ENCODE measurements at places on chromosomes 13 and 19.
A peak's percentile ranks its signal among the peaks of the same experiment; 100 is the strongest.

DNA sequence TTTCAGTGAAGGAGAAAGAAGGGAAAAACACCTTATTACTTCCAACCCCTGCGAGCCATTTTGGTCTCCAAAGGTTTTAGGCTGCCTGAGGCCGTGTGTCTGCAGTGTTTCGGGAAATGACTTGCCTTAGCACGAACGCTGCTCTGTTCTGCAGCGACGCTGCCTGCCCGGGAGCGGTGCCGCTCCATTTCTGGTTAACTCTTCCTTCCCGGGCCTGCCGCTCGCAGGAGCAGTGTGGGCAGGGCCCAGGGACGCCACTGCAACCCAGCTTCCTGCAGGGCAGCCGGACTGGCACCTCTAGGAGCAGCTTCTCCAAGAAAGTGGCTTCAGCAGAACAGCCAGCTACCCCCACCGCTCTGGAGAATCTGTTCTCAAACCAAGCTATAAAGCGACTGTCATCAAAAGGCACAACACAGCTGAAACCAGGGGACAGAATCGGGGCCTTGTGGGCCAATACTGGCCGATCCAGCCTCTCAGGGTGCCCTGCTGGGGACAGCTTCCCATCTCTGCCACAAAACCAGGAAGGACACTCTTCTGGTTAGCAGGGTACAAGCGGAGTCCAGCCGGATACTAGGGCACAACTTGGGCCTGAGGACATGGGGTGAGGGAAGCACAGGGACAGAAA lies 72.2 kb downstream of the KCTD15 start:
- no peak for DNase-seq

GRCh38 chr13:33323801-33324510 lies 38.4 kb upstream of the STARD13 start:
- DNase-seq, result no peak

GRCh38 chr13:99657848-99658260 lies 156.6 kb downstream of the TM9SF2 start:
- DNase-seq, result peak; percentile 12

- DNase-seq, result no peak
Observed at GRCh38 chr19:4144666-4145249, 8.7 kb upstream of the CREB3L3 start.

- no peak for DNase-seq
Observed at GRCh38 chr13:90414691-90415596, 932.5 kb upstream of the MIR17HG start.

GRCh38 chr19:27971869-27972268 lies 1241.1 kb downstream of the UQCRFS1 start:
- DNase-seq, result no peak

GRCh38 chr19:11944656-11945055 lies 19.7 kb downstream of the ZNF700 start:
- DNase-seq, result no peak

DNA sequence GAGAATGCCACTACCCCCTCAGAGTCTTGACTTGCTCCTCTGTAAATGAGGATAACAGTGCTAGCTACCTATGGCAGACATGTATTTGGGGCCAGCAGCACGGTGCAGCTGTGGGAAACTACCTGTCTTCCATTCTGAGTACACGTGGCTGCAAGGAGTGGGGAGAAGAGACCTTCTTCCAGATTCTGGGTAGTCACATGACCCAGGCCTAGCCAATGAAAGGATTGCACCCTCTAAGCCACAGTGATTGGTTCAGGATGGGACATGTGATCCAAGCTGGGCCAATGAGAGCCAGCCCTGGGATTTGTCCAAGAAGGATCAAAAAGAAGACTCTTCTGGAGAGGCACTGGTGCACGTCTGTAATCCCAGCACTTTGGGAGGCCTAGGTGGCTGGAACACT lies 5.5 kb downstream of the ZNRF4 start:
- DNase-seq, result no peak

GRCh38 chr13:70390968-70391367 lies 282.7 kb upstream of the KLHL1 start:
- DNase-seq, result no peak

GRCh38 chr19:49973987-49974386 lies 13.0 kb upstream of the SIGLEC11 start:
- no peak for DNase-seq

DNA sequence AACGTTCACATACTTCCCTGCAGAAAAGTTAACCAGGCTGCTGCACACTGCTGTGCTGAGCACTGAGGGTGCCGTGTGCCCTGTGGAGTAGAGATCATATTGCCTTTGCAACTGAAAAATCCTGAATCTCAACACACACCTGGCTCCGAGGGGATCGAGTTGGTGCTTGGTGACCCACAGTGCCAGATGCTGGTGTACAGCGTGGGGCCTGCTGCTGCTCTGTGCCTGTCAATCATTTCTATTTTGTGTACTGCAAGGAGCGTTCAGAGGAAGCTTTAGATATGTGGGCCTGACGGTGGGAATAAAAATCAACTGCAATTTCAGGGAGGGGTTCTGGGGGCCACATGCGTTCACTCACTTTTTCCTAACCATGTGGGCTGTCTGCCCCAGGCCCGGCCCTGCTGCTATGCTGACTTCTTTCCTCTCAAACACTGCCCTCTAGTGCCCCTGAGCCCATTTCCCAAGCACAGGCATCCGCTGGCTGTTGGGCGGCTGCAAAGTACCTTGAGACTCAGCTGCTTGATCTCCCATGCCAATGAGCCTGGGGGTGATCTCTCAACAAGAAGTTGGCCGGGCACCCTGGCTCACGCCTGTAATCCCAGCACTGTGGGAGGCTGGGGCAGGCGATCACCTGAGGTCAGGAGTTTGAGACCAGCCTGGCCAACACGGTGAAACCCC lies 9.7 kb upstream of the LENG8 start:
- DNase-seq, result no peak

DNA sequence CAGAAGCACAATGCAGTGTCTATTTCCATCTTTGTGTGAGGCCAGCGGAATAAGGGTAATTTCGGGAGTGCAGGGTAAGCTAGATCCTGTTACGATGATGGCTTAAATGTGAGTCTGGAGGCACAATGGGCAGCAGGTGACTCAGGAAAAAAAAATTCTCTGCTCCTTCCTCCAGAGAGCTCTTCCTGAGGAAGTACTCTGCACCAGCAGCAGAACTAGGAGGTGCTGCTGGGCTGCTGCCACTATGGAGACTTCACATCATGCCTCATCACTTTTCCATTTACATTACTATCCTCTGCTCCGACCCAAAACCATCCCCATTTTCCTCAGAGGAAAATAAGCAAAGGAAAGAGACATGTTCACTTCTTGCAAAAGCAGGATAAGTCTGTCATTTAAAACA lies 282.0 kb downstream of the DNAJC15 start:
- no peak for DNase-seq

DNA sequence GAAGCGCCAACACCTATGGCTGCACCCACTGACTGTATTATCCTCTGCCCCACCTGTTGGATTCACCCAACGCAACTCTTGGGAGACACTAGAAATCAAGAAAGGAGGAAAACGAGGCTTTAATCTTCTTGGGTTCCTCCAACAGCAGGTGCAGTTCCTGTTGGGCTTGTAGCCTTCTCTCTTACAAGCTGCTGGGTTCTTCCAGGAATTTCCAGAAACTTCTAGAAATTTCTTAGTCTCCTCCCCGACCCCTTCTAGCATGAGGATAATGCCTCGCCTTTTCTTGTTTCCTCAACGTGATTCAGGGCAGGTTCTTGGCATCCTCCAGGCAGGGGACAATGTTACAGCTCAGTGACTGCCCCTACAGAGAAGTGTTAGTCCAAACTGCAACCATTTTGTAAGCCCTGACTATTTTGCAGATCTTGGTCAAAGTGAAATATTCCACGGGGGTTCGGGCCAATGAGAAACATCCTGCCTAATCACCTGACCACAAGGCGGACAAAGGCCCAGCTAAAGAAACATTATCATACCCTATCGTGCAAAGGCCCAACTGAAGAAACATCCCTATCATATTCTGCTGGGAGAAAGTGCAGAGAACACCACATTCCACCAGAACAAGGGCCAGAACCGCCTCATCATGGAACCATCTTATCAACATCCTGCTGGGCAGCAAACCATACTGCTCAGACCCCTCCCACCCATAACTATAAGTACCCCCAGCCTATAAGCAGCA lies 614 bp upstream of the PNMA8A start:
- DNase-seq, result no peak

DNA sequence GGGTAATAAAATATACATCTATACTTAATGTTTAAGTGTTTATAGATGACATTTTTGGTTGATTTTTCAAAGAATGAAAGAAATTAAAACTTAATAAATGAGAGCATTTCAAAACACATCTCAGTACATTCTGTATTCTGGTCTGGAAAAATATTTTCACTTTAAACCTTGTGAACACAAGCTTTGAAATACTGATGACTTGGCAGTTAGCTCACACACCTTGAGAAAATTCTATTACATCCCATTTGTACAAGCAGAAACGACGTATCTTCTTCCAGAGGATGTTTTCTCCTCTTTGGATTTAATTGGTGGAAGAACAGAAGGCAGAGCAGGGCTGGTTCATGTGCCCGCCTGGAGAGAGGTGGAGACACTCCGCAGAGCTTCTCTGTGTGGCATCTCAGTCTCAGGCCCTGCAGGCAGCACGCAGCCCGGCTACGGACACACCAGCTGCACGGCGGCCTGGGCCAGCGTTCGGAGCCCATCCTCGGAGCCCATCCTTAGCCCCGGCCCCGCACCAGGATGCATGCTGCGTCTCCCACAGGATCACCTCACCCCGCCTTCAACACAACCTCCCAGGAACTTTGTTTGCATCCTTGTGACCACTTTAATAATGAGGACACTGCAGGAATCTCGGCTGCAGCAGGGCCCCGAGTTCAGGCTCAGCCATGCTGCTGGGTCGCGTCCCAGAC lies 48.6 kb downstream of the SOX1 start:
- DNase-seq, result no peak

GRCh38 chr13:46686171-46686570 lies 110.8 kb downstream of the ESD start:
- DNase-seq, result no peak

DNA sequence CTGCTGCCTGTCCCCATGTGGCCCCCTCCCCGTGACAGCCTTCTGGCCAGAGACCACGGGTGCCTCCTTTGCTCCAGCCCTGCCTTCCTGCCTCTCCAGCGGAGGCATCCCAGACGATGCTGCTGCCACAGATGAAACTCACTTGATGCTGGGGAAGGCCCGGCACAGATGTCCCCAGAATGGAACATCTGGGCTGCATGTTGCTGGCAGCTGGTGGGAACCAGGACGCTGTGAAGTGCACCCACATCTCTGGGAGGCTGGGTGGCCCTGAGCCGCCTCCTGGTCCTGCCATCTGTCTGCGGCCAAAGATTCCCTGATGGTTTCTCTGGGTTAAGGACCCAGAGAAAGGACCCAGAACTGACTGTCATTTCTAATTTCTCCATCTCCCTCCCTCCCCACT lies 51.9 kb upstream of the PTPRS start:
- no peak for DNase-seq

DNA sequence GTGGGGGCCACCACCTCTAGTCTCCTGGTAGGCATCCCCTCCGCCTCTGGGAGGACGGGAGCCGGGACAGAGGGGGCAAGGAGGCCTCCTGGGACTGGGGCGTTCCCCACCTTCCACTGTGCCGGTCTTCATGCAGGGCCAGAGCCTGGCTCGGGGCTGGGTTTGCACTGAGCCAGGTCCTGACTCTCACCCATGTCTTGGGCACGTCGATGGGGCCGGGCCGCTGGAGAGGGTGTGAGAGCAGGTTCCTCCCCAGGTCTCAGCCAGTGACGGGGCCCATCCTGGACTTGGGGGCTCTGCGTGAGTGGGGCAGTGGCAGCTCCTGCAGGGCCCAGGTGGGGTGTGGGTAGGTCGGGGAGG lies 26.6 kb downstream of the ATP11A start:
- DNase-seq, result no peak

DNA sequence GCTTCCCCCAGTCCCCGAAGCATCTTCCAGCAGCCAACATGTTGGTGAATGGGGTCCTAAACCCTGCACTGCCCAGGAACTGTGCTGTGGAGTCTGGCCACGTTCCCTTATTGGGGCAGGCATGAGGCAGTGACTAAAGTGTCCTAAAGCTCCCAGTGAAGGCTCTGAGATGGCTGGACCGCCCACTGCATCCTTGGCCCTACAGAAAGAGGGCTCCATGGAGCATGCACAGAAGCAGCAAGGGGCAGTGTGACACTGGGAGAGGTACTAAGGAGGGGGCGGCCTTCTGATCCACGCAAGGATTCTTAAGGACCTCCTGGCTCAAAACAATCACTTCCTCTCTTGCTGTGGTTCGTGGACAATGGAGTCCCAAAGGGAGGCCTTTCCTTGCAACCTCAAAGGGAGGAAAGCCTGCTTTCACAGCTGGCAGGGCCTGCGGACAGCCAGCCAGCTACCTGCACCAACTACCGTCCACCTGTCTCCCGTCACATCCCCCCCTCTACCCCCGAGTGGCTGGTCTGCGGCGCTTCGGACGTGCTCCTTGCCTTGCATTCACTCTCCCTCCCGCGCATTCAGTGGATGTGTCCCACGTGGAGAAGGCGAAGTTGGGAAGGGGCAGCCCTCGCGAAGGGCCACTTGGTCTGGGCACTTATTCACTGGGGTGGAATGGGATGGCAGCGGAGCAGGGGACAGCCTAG lies 63.9 kb upstream of the STARD13 start:
- DNase-seq, result no peak

- peak; percentile 29 for DNase-seq
Observed at GRCh38 chr19:46840498-46840942, 10.1 kb downstream of the AP2S1 start.

DNA sequence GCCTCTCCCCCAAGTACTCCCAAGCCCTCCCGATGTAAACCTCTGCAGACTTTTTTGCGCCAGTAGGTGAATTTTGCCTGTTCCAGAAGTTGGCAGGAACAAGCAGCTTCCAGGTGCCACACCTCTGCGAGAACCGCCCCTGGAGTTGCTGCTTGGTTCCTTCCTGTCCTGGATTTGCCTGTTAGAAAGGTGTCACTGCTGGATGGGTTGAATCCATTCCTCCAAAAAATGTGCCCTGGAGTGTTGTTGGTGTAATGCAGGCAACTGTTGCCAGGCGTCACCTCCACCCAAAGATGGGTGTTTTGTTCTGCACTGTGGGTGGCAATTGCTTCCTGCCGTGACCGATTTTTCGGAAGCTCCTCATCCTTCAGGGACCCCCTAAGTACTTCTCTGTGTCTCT lies 5.7 kb downstream of the PGPEP1 start:
- DNase-seq, result no peak

DNA sequence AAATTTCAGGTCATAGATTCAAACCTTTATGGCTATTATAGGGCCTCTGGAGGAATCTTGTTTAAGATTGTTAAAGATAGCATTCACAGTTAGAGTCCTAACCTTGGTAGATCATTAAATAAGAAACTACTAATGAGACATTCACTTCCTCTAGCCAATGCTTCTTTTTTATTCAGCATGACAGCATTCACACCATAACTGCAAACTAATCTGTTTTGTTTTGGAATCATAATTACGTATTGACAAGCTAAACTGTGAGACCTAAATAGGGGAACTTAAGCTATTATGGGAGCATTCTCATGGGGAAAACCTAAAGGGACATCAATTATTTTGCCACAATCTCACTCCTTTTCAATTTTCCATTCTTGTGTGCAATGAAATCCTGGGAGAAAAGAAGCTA lies 653.8 kb downstream of the PCDH9 start:
- DNase-seq, result no peak

All from T follicular helper cell (primary cell).